ENCODE measurements at places on chromosomes 16 and 17.

- no peak for DNase-seq
Observed at GRCh38 chr16:85948138-85948509, 49.2 kb downstream of the IRF8 start.

- DNase-seq: no peak
Observed at GRCh38 chr17:39769974-39770587, 32.3 kb downstream of the GRB7 start.

DNA sequence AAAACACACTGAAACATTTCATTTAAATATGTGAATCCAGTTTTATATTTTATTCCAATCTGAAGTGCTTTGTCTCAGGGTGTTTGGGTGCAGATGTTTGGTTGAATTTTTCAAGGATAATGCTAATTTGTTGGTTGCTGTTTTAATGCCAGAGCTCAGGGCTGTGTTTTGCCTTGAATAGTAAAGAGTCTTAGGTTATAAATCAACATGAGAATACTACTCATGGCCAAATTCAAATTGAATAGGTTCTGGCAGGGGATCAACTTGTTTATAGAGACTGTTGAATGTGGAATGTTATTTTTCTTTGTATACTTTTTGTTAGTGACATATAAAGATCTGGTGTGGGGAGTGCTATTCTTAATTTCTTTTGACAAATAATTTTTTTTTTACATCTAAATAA lies 18.8 kb downstream of the TOM1L1 start:
- DNase-seq: no peak

DNA sequence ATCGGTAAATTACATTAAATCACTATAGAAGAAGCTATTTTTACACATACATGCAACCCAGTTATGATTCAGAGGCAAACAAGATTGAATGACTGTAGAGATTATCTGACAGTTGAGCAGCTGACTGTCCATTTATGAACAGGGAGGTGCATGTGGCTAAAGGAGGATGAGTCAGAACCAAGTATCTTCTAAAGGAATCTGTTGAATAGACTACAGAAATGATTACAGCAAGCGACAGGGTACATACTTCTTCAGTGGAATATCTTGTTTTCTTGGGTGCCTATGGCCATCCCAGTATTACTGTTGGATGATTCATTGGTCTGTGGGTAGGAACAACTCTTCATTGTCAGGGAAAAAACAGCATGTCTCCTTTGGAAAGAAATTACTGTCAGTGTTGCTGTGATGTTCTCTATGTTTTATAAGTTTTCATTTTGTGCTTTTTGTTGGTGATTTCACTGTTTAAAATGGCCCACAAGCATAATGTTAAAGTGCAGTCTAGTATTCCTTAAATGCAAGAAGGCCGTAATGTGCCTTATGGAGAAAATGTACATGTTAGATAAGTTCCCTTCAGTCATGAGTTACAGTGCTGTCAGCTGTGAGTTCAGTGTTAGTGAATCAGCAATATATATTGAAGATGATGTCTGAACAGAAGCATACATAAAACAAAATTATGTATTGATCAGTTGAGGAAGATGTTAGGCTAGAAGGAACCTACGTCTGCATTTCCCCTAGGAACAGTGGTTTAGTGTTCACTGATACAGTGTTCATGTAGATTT lies 27.0 kb downstream of the CBFB start:
- no peak for DNase-seq

DNA sequence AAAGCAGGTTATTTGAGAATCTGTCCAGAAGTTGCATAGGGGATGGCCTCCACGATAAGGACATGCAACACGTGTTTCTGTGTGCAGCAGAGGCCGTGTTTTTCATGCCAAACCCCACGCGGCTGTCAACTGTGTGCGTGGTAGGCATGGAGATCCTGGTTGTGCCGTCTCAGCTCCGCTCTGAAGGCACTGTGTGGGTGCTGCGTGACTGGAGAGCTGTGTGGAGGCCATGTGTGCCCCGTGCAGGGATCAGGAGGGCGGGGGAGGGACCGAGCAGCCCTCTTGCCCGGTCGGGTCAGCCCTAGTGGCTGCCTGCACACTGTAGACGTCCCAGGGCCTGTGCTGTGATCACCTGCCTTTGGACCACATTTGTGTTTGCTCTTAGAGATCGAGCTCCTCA lies 74.5 kb downstream of the SEC14L1 start:
- peak; percentile 15 for DNase-seq

GRCh38 chr17:29546830-29547229 lies 20.0 kb downstream of the ABHD15 start:
- DNase-seq: no peak

DNA sequence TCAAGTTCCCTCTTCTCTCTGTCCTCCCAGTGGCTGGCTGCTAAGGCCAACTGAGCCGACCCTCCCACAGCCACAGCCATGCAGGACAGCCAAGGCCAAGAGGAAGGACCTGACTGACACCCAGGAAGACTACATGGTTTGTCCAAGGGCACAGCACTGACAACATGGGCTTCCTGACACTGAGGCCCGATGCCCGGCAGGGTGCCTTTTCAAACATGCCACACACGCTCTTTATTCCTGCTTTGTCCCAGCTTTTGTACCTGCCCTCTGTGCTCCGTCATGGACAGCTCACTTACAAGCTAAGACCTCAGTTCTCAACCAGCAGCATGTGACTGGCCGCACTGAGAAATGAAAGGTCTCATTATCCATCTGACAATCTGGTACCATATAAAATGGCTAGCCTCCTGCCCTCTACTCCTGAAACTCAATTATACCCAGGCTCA lies 45.8 kb downstream of the TEX2 start:
- DNase-seq: no peak

DNA sequence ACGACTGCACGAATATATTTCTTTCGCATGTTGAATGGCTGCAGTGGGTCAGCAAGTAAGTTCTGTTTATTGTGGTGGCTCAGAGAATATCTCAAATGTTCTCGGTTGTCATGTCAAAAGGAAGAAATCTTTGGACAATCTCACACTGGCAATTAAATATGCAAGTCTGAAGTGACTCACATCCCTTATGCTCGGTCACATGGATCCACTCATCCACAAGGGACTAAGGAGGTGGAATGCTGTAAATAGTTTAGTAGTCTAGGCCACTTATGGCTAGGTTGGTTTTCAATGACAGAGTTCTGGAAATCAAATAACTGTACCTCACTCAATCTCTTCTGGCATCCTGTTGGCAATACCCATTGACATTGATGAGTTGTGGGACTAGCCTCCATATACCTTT lies 33.0 kb upstream of the PMP22 start:
- DNase-seq: no peak

Data from right forelimb (tissue), 1 donor.